ENCODE measurements at places on chromosomes 3 and 15.

- DNase-seq, result no peak
These were observed 132.5 kb downstream of the SOX2 start for GRCh38 chr3:181844211-181844610.

GRCh38 chr3:29334706-29335105 is 53.8 kb downstream of the RBMS3 start:
- DNase-seq, result no peak

DNA sequence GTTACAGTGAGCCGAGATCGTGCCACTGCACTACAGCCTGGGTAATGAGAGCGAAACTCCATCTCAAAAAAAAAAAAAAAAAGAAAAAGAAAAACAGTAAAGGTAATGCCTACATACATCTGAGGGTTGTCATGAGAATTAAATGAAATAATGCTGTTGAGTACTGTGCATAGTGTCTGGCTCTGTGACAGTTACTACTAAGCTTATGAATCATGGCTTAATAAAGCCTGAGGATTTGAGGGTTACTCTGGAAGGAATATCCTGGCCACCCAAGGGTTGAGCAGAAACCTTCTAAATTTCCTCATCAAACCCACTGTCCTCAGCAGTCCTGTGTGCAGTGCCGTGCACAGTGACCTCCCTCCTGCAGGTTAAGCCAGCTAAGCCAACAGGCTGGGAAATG is 26.8 kb upstream of the ELP6 start:
- no peak for DNase-seq

DNA sequence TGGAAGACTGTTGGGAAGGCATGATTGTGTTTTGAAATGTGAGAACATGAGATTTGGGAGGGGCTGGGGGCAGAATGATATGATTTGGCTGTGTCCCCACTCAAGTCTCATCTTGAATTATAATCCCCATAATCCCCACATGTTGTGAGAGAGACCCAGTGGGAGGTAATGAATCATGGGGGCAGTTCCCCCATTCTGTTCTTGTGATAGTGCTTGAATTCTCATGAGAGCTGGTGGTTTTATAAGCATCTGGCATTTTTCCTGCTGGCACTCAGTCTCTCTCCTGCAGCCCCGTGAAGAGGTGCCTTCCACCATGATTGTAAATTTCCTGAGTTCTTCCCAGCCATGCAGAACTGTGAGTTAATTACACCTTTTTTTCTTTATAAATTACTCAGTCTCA is 430.5 kb downstream of the OTOL1 start:
- no peak for DNase-seq

DNA sequence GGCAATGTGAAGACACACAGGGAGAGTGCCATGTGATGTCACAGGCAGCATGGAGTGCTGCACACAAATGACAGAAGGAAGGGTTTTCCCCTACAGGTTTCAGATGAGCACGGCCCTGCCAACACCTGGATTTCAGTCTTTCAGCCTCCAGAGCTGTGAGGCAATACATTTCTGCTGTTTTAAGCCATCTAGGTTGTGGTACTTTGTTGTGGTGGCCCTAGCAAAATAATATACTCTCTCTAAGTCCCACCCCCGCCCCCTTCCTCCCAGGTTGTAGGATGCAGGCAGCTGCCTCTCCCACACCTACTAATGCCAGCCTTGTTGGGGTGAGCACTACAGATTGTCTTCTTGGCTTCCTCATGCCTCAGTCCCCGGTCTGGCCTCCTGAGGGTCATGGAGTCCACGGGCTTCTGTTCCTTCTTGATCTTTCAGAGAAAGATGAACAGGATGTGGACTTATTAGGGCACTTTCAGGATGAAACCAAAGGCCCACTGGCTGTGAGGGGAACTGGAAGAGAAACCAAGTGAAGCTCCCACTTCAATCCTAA is 180.0 kb downstream of the CD47 start:
- DNase-seq, result no peak

DNA sequence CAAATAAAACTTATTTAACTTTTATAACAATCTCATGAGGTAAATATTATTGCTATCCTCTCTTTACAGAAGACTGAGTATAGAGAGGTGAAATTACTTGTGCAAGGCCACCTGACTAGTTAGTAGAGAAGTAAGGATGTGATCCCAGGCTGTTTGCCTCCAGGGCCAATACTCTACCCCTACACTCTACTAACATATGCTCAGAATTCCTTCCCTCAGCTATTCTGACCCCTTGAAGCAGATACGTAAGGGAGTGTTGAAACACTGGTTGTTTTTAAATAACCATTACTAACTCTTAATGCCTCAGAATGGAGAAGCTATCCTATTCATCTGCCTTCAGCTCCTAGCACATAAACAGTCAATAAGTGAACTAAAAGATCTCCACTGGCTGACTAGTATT is 24.1 kb downstream of the CSTA start:
- DNase-seq, result no peak

GRCh38 chr3:52455283-52456168 is at the start of gene NISCH:
TSS of gene NISCH (plus strand) at chr3:52455604. CDS start at chr3:52455642, 38 bp downstream.
- peak; percentile 92 for DNase-seq

Data from CD4-positive, alpha-beta T cell treated with Interferon alpha-2 for 1 hour (primary cell).